ENCODE measurements at places on chromosomes 11 and 22. TPM values are rescaled to one million over a fixed set of nuclear protein-coding genes. Genes with fewer than 3 reads are reported as not detected.
A peak's percentile ranks its signal among the peaks of the same experiment; 100 is the strongest.

DNA sequence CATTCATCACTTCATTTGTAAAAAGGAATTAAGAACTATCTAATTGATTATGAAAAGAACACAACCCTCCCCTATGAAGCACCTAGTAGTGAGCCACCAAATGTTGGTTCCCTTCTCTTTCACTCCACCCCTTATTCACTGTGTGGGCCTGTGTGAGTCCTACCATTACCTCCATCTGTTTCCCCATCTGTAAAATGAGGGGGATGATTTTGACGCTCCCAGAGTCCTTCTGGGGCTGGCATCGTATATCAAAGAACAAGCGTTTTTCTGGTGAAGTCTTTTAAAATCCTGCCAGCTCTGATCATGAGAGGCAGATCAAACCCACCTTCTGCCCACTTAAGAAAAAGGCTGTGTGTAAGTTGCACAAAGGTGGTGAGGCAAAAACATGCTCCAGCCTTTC, 96.6 kb upstream of the SEZ6L start:
- no peak for DNase-seq

DNA sequence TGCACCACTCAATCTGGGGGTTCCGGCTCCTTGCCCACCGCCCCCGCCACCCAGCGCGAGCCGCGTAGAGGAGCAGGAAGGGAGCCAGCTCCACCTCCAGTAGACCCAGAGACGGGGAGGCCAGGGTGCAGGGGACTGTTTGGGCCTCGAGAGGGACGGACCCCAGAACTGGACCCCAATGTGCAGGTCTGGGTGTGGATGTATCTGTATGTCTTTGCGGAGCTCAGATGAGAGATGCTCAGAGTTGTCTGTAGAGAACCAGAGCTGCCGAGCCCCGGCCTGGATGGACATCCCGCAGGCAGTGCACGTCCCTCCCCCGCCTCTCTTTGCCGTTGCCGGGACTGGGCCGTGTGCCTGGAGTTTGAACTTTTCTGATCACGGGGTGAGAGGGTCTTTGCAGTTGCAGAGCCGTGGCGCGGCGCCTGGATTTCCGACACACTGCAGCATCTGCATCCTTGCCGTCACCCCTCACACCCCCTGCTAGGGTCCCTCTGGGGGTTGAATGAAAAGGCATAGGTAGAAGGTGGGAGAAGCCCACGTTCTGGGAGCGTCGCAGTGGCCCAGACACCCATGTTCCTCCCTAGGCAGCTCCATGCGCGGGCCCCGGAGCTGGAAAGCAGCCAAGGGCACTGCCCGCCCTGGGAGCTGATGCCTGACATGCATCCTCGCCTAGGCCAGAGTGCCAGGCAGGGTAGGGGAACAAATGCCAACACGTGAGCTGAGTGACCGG, 105.2 kb downstream of the KCNQ1 start:
- peak; percentile 78 for DNase-seq

GRCh38 chr22:47837703-47838102, 1075.3 kb downstream of the TBC1D22A start:
- DNase-seq, result no peak

DNA sequence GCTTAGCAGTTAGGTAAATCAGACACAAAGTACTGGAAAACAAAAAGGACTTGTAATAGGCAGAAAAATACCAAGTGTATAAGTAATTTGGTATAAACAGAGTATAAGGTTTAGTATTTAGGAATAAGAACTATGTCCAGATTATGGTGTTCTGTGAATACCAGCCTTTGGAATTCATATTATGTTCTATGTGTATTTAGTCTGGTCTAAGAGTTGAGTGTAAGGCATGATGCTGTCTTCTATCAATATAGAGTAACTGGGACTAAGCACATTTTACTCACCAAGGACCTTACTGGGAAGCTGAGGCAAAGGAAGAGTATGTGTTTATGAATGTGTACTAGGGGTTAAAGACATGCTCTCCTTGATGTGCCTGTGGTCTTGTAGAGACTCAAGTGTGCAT, 9.5 kb downstream of the SDHD start:
- DNase-seq, result no peak

DNA sequence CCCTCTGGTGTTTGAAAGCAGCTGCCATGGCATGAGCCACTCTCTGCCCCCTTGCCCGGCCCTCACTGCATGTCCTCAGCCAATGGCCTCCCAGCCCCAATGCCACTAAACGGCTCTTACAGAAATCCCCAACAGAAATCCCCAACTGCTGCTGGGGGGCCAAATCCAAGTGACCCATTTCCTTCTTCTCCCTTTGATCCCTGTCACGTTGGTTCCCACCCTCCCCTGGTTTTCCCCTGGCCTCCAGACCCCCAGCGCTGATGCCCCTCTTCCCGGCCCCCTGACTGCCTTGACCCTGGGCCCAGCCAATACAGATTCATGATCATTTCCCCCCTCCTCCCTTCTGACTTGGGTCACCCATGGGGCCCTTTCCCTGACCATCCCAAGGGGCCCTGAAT, 30.9 kb downstream of the IGLL1 start:
- DNase-seq, result peak; percentile 38

DNA sequence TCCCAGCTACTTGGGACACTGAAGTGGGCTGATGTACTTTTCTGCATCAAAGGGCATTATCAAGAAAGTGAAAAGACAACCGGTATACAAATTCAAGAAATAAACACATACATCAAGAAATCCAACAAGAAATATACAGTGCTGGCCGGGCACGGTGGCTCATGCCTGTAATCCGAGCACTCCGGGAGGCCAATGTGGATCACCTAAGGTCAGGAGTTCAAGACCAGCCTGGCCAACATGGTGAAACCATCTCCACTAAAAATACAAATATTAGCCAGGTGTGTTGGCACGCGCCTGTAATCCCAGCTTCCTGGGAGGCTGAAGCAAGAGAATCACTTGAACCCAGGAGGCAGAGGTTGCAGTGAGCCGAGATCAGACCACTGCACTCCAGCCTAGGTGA, 9.5 kb downstream of the USP28 start:
- no peak for DNase-seq

DNA sequence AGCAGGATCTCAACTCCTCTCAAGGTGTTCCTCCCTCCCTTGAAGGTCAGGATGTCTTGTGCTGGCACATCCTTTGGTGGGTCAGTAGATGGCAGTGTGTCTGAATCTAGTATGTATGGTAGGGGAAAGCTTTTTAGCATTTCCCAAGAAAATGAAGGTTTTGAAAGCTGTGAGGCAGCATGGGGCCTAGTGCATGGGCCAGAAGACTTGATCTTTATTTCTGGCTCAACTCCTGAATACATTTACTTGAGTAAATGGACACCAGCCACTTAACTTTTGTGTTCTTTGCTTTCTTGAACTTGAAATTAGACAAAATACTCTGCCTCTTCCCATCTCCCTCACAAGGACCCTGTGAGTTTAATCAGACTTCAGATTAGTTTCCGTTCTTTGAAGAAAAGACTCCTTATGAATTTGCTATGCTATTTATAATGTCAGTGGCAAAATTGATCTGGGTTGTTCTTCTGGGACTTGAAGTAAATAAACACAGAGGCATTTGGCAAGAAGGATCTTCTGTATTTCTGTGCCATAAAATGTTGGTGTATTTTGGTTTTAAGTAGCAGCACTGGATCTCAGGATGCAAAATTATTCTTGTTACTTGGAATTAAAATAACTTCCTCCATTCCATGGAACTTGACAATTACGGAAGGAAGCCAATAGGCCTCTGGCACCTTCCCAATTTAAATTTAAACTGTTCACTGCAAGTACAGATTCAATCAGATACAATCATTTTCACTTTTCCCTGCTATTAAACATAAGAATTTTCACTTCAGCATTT, 288.8 kb downstream of the CASP12 start:
- DNase-seq, result peak; percentile 25

GRCh38 chr11:109968299-109968698, 124.9 kb upstream of the ZC3H12C start:
- no peak for DNase-seq

Gene HORMAD2
- 0.74 TPM for polyA plus RNA-seq

Gene FGF19
- not detected for polyA plus RNA-seq

Gene OR51E2
- 0.08 TPM for polyA plus RNA-seq

Gene LDLRAD3
- polyA plus RNA-seq, result 17.2 TPM
